ENCODE measurements at places on chromosomes 6 and 20.

DNA sequence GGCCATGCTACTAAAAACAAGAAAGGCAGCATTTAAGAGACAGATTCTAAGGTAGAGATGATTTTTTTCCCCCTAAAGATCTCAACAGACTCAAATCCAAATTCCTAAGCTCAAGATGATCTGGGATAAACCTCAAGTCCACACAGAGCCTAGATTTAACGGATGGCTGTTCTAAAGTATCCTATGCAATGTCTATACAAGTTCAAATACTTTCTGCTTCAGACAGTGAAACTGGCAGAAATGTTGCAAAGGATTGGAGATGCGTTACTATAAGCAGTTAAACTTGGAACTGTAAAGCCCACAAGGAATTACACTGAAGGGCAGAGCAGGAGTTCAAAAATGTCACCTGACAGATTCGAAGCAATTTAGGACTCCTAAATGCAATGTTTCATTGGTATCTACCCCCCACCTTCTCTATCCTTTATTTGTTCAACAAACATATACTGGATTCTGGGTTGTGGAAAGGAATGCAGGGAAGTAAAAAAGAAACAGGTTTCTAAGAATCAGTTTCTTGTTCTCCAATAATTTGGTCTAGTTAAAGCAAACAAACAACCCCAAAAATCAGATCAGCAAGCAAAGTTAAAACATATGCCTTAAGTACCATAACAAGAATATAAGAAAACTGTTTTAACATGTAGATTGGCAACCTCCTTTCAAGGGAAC is 1.6 kb downstream of the DNAAF9 start:
- DNase-seq, result no peak

GRCh38 chr20:24916412-24916811 is 32.7 kb upstream of the CST7 start:
- no peak for DNase-seq

DNA sequence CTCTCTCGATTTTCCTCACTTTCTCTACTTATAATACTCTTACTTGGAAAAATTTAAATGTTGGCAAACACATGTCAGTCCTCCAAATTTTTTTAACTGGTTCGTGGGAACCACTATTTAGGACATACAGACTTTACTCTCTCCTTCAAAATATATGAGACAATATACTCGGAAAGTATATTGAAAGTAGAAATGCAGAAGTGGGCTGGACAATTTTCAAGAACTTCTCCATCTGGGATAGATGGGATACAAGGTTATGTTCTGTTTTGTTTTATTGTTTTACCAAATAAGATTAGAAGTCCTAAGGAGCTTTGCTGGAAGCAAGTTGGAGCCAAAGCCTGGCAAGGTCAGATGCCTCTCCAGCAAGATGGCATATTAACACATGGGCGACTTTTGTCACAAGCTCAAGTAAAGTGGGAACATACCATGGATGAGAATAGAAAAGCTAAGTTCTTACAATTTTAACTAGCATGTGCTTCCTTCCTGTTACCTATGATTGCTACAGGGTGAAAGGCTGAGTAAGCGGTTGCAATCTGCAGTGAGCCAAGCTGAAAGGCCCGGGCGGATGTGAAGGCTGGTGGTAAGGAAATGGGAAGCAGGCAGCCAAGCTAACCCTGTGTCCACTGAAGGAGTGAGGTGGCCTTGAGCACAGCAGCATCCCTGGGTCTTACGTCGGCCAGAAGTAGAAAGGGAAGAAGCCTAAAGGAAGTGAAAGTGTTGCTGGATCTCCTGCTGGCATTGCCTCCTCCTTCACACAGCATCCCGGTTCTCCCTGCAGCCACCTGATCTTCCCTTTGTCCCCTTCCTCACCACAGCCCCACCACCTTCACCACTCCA is 7.1 kb downstream of the MAP3K5 start:
- DNase-seq, result peak; percentile 50

DNA sequence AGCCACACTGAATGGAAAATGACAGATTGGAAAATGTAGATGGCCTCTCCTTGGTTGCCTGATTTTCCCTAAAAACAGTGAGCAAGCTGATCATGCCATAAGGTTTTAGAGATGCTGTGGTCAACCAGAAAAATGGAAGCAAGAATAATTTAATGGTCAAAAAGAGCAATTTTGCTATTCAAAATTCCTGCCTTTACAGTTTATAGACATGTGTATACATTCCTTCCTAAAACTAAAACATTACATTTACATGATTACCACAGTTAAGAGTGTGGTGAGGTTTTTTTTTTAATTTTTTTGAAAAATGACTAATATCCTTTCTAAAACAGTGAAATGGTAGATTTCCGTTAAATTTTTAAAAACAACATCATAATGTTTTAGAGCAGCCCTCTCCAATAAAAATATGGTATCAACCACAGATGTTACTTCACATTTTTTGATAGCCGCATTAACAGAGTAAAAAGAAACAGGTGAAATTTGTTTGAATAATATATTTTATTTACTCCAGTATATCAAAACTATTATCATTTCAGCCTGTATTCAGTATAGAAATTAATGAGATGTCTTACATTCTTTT is 407.0 kb upstream of the SOX4 start:
- no peak for DNase-seq

GRCh38 chr6:106540907-106541306 is 88.4 kb downstream of the RTN4IP1 start:
- no peak for DNase-seq

DNA sequence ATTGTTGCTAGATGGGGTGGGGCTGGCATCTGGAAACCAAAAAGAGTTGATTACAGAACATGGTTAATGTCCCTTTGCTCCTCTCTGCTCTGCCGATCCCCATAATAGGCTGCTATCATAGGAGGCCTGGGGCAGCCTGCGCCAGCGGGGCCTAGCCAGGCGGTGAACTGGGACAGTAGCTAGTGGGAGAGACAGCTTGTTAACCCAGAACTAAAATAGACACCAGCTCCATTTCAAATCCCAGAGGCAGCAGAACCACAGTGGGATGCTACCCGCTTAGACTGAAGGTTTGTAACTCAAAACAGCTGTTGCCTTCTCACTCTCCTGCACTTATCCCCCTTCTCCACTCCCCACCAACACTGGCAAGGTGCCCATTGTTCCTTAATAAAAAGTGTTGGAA is 98.5 kb downstream of the SSR1 start:
- no peak for DNase-seq

- DNase-seq, result peak; percentile 87
These were observed 1.4 kb upstream of the CEP43 start for GRCh38 chr6:166997768-166998255.

DNA sequence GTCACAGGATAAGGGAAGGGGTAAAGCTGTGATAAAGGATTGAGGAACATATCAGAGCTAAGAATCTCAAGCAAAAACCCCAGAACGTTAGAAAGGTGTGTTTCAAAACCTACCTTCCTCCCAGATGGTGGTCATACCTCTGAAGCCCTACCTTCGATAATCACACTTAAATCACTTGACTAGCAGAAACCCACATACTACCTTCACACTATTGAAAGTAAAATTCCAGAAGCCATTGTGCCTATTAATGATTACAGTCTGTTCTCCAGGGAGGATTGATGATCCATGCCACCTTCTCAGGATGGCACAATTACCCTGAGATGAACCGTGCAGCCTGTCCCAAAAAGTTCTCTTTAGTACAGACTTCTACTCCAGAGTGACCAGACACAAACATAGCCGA is 72.3 kb upstream of the SOX4 start:
- peak; percentile 14 for DNase-seq

- DNase-seq, result no peak
These were observed 2.9 kb upstream of the TRIM39 start for GRCh38 chr6:30323806-30324205.

- DNase-seq, result no peak
These were observed 8.4 kb downstream of the AMD1 start for GRCh38 chr6:110882824-110883554.

DNA sequence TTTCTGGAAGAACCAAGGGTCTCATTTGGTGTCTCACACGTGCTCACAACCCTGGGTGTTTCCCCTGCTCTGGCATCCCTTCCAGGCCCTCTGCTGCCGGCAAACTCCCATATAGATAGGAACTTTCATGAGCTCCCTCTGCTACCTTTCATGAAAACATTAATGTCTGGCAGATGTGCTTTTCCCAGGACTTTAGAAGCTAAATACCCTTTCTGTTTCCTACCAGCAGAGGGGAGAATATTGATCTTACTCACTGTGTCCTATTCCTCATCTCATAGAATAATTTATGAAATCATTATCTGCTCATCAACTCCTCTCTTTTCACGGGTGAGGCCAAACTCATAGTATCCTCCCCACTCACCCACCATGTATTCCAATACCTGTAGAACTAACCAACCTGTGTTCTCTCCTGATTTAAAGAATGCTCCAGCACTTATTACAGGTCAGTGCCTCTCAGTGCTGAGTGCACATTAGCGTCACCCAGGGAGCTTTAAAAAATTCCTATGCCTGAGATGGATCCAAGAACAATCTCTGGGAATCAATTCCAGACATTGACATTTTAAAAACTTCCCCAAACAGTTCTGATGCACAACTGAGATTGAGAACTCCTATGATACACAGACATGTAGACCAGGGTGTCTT is 298.5 kb upstream of the JAG1 start:
- no peak for DNase-seq

DNA sequence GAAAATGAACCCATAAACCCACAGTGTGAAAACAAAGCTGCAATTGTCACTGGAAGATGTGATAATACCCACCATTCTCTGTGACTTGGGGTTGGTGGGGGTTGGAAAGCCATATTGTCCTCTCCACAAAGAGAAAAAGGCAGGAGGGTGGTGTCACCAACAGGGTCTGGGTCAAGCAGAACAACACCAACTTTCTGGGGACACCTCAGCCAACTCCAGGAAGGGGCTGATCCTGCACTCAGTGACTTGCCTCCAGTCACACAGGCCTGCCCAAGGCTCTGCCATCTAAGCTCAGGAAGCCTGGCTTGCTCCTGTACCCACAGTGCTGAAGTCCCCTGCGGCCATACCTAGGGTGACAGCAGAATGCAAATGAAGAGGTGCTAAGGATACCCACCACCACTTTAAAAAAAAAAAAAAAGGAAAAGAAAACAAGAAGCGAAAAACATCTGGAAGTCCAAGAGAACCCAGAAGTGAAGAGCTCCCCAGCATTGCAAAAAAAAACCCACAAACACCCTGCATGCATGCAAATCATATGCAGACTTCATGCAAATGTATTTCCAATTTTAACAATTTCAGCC is 110.6 kb downstream of the PREX1 start:
- DNase-seq, result no peak

- DNase-seq, result no peak
These were observed 52.7 kb downstream of the BTBD9 start for GRCh38 chr6:38586992-38587391.

- no peak for DNase-seq
These were observed 45.2 kb upstream of the LY86 start for GRCh38 chr6:6543181-6543879.

- DNase-seq, result peak; percentile 82
These were observed 134.2 kb downstream of the TRIM27 start for GRCh38 chr6:28789553-28790083.

- no peak for DNase-seq
These were observed 9.1 kb downstream of the MAPK13 start for GRCh38 chr6:36139431-36139830.

- no peak for DNase-seq
These were observed 77.4 kb downstream of the SMOC2 start for GRCh38 chr6:168518348-168518745.

DNA sequence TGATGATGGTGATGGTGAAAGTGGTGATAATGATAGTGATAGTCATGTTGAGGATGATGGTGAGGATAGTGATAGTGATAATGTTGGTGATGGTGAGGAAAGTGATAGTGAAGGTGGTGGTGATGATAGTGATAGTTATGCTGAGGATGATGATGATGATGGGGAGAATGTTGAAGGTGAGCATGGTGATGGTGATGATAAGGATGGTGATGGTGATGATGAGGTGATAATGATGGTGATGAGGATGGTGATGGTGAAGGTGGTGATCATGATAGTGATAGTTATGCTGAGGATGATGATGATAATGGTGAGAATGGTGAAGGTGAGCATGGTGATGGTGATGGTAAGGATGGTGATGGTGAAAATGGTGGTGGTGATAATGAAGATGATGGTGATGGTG is 64.9 kb upstream of the ZNF337 start:
- DNase-seq, result no peak

- no peak for DNase-seq
These were observed 32.7 kb downstream of the CENPW start for GRCh38 chr6:126372626-126373025.

GRCh38 chr6:17167327-17167979 is 65.6 kb downstream of the STMND1 start:
- DNase-seq, result peak; percentile 76

- peak; percentile 64 for DNase-seq
These were observed 456.9 kb upstream of the MAP3K7 start for GRCh38 chr6:91043751-91044150.

- peak; percentile 73 for DNase-seq
These were observed 5.2 kb downstream of the FNDC1 start for GRCh38 chr6:159174263-159174969.

DNA sequence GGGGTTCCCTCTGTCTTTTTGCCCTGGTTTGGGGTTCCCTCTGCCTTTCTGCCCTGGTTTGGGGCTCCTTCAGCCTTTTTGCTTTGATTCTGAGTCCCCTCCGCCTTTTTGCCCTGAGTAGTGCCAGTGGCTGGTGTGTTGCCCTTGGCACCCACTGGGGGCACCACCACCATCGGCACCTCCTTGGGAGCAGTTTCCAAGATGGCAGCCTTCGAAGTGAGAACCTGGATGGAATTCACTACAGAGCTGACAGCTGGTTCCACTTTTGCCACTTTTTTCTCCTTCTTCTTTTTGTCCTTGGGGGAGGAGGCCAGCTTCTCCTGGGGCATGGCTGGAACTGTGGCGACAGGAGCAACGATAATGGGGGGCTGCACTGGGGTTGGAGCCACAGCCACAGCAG is 22.2 kb downstream of the RRBP1 start:
- no peak for DNase-seq

- no peak for DNase-seq
These were observed 45.7 kb upstream of the TMEM181 start for GRCh38 chr6:158514176-158514575.

- DNase-seq, result no peak
These were observed 589 bp upstream of the PDCD2 start for GRCh38 chr6:170584954-170585498.

GRCh38 chr20:3645309-3646066 is 17.7 kb downstream of the GFRA4 start:
- no peak for DNase-seq

DNA sequence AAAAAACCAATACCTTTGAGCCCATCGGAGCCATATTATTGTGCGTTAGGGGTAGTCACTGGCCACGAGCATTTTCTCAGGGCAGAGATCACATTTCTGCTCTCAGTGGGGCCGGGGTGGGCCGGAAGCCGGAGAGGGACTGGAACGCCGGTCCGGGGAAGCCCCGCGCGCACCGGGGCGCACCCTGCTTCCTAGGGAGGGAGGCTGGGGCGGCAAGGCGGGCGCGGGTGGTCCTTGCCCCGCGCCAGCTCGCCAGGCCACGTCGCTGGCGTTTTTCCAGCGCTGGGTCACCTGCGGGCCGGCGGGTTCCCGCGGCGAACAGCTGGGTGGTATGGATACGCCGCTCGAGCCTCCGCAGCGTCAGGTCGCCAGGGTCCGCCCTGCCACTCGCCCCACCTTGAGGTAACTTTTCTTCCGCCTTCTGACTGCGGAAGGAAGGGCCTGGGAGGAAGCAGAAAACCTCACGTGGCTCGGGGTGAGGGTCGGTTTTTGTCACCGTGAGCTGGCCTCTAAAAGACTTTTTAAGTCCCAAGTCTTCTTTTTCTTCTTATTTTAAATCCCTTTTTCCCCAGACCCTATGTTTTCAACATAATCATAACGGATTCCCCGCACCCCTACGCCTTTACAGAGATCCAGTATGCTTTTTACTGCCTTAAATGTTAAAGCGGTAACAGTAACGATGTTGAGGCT is 2.7 kb upstream of the EEF1A1 start:
- DNase-seq, result peak; percentile 89

Measured in kidney tubule cell (primary cell).